ELF-1 (cell line): ENCODE measurements at places on chromosomes 6 and 20.
A peak's percentile ranks its signal among the peaks of the same experiment; 100 is the strongest.

- DNase-seq, result no peak
These were observed 5.7 kb upstream of the CITED2 start for GRCh38 chr6:139380168-139380567.

- no peak for DNase-seq
These were observed 67.9 kb downstream of the KIF13A start for GRCh38 chr6:17919496-17919895.

DNA sequence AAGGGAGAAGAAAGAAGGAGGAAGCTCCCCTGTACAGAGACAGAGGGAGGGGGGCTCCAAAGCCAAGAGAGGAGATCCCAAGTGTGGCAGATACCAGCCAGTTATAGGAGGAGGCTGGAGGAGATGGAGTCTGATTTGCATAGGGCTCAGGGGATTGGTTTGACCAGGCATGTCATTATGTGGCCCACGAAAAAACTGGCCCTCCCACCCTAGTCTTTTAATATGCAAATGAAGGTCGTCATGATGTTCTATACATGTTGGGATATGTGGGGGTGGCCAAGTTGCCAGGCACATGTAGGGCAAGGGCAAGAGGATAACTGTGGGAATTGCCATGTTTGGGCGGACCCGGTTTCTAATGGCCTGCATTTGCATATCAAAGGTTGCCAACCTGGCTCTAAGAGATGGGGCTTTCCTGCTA is 17.6 kb upstream of the ZFP64 start:
- peak; percentile 63 for DNase-seq

- no peak for DNase-seq
These were observed 168.0 kb downstream of the ZMYND8 start for GRCh38 chr20:47188540-47188939.

- peak; percentile 32 for DNase-seq
These were observed 1.7 kb downstream of the THBD start for GRCh38 chr20:23047738-23048214.

- DNase-seq, result no peak
These were observed 96.0 kb downstream of the HIVEP2 start for GRCh38 chr6:142848976-142849375.

GRCh38 chr20:57683881-57684807 is 25.7 kb downstream of the PMEPA1 start:
- no peak for DNase-seq

GRCh38 chr20:33640287-33640686 is 21.8 kb upstream of the C20orf144 start:
- DNase-seq, result no peak

- no peak for DNase-seq
These were observed 11.7 kb downstream of the EPM2A start for GRCh38 chr6:145723646-145724045.

DNA sequence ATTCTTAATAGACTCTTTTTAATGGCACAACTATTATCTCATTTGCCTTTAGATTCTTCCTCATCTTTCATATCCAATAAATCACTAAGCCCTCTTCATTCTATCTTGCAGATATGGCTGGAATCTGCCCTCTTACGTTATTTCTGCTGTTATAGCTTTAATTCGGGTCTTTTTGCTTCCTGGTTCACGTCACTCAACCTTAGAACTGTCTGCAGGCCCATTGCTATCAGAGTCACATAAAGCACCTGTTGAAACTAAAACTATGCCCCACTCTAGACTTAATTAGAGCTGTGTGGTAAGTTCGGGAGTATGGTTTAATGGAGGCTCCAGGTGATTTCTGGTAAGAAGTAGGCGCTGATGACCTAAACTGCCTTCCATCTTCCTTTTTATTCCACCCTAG is 988 bp downstream of the QRSL1 start:
- DNase-seq, result no peak

- no peak for DNase-seq
These were observed 110.6 kb downstream of the BACH2 start for GRCh38 chr6:90186026-90186425.

GRCh38 chr20:57685146-57685758 is 24.6 kb downstream of the PMEPA1 start:
- DNase-seq, result no peak

DNA sequence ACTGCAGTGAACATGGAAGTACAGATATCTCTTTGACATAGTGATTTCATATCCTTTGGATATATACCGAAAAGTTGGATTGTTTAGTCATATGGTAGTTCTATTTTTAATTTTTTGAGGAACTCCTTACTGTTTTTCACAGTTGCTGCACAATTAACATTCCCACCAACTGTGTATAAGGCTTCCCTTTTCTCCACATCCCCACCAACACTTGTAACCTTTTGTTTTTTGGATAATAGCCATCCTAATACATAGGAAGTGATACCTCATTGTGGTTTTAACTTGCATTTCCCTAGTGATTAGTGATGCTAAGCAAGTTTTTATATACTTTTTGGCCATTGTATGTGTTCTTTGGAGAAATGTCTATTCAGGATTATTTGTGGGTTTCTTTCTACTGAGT is 45.1 kb upstream of the TENT5A start:
- no peak for DNase-seq

GRCh38 chr6:111027219-111027618 is 45.4 kb downstream of the RPF2 start:
- DNase-seq, result no peak

DNA sequence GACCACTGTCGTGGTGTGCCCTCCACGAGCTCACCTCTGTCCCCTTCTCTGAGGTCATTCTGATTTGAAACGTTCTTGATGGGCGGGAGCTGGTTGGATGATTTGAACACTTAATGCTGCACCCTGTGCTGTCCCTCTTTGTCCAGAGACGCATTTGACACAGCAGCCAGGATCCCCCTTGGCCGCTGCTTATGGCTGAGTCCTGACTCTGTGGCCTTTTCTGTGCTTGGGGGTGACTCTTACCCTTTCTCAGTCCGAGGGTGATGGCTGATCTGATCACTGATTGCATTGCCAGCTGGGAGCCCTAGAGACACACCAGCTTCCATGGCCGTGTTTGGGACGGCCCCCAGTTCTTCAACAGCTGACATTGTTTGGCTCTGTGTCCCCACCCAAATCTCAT is 43.5 kb upstream of the FRMD1 start:
- no peak for DNase-seq

DNA sequence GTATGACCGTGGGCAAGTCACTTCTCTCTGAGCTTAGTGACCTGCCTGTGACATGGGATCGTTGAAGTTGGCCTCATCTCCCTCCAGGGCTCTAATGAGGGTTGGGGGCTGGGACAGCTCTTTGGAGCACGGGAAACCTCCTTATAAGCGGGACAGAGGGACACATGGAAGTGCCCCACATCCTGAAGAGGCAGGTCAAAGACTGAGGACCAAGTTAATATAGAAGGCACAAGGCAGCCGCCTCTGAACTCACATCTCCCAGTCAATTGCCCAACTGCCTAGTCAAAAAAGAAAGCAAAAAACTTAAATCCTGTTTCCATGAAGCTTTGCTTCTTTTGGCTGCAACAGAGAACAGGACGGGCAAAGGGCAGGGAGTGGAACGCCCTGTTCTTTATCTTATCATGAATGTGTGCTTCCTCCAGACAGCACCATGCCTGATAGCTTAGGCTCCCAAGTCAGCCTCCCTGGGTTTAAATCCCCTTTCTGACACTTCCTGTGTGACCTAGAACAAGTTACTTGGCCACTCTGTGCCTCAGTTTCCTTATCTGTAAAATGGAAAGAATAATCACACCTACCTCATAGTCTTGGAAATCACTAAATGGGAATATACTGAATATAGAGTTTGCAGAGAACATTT is 27.1 kb downstream of the LBP start:
- DNase-seq, result no peak

DNA sequence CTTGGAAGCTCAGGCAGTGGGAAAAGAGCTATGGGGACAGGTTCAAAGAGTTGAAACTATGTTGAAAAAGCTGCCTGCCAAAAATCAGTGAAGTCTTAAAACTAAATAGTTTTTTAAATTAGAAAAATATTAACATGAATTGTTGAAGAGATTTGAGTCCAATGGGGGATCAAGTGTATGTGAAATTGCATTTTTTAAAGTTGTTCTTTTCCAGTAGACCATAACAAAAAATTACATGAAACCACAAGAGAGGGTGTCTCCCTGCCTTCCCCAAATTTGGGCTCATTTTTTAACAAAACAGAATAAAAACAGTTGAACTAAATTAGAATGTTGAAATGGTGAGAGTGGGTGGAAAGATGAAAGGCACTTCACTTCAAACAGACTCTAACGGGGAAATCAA is 31.5 kb upstream of the COL10A1 start:
- DNase-seq, result no peak

DNA sequence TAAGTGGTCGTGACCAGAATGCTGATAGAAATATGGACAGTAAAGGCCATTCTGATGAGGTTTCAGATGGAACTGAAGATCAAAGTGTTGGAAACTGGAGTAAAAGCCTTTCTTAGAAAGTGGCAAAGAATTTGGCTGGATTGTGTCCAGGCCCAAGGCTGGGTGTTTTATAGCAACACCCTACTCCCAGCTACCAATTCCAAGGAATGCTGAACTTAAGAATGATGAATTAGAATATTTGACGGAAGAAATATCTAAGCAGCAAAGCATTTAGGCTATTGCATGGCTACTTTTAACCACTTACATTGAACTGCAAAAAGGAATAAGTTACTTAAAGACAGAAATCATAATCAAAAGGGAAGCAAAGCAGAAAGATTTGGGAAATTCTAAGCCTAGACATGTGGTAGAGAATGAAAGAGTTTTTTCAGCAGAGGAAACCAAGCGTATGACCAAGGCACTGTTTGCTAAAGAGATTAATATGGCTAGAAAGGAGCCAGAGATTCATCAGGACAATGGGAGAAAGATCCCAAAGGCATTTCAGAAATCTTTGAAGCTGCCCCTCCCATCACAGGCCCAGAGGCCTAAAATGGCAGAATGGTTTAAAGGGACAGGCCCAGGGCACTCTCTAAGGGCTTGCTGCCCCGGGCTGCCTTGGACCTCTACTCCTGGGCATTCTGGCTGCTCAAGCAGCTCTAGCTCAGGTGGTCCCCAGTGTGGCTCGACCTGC is 25.8 kb downstream of the SDHAF4 start:
- DNase-seq, result no peak

GRCh38 chr6:123001540-123001939 is 5.5 kb downstream of the CLVS2 start:
- DNase-seq, result no peak

DNA sequence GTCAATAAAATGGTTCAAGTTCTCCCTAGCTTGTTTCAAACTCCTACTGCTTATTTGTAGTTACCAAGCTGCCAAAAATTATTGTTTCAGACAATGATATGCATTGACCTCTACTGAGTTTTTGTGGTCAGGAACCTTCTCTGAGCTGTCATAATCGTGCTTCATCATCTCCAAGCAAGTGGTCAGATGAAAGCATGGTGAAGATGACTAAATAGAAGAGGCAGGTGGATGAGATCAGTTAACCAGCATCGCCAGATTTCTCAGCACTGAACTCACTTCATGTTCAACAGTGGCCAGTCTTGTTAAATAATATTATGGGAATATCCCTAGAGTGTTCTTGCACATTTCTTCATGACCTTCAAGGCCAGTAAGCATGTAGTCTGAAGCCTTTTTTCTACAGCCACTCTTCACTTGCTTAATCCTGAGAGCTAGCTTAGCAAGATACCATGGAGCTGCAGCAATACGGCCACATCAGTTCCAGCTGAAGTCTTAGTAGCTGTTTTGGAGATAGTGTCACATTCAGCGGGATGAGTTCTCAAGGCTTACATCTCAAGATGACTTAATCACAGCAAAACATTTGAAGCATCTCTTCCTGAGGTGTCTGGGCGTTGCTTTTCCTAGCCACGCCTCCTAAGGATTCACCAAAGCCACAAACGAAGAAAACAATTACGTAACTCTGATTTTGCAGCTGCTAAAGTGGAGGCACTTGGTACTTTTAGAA is 101.6 kb upstream of the TMEM30A start:
- DNase-seq, result no peak

- DNase-seq, result no peak
These were observed 172.1 kb upstream of the ARG1 start for GRCh38 chr6:131400779-131401496.

GRCh38 chr6:128067446-128068118 is 166.7 kb upstream of the THEMIS start:
- DNase-seq, result no peak

DNA sequence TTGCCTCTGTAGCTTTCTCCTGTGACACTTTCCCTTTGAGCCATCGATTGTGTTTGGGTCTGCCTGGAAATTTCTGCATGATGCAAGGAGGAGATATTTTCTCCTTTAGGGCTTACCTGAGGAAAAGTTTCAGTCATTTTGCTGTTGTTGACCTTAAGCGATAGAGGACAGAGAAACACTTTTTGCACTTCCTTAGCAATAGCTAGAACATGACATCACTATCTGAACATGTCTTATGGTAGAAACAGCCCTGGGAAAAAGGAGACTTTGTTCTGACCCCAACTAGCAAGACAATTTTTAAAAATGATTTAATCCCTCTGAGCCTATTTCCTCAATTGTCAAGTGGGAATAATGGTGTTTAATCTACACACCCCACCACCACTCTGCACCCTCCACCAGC is 9.7 kb upstream of the FILIP1 start:
- DNase-seq, result no peak

DNA sequence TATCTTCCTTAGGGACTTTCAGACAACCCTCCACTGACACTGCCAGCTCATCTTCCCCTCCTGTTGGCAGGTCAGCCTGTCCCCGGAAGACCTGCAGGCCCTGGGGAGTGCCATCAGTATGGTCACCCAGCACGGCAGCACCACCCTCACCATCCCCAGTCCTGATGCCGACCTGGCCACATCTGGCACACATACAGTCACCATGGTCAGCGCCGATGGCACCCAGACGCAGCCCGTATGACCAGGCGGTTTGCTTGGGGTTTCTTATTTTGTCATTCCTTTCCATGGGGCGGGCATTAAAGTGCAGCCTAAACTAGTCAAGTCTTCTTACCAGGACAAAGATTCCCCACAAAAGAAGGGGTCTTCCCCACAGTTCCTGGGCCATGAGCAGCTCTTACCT is 3.9 kb upstream of the DEF6 start:
- no peak for DNase-seq

DNA sequence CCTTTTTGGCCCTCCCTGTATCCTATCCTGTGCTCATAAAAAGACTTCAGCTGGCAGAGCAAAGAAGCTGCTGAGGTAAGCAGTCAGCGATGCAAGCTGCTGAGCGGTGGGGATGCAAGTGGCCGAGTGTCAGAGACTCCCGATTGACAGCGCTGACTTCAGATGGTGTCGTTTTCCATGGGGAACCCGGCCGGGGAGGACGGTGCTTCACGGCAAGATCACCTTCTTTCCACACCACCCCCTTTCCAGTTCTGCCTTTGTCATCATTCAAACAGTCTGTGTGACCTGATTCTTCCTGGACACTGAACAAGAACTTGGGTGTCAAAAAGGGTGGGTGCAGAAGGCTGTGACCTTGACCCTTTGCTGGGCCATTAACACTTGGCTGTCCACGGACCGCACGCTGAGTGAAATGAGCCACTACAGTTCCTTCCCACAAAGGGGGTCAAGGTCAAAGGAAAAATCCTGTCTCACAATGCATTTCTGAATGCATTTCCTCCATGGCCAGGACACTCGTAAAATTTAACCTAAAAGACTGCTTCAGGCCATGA is 52.9 kb upstream of the UNC93A start:
- DNase-seq, result peak; percentile 71

DNA sequence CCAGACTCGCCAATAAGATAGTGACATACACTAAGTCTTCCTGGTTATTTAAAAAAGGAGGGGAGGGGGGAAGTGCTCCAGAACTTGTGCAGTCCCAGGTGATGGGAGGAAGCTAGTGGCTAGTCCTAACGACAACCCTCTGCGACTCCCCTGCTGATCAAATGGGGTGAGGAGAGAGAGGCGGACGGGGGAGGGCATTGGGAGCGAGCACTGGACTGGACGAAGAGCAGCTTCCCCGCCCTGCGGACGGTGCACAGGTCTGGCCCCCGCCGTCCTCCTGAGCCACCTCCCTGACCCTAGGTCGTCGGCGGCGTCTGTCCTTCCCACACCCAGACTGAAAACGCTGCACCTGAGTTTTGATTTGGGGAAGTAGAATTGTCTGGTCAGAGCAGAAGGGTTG is 2.2 kb upstream of the OLIG3 start:
- peak; percentile 52 for DNase-seq
